Peyer's patch (tissue), 4 donors: ENCODE measurements at places on chromosomes 1 and 21.
A peak's percentile ranks its signal among the peaks of the same experiment; 100 is the strongest.

- H3K36me3 ChIP-seq: no peaks in the 10 kb centered on the region
- peaks cover 9% of the 10 kb centered on the region for H3K27me3 ChIP-seq
- H3K4me3 ChIP-seq: no peak overlapping the region
Observed at GRCh38 chr1:201288007-201288406, 4.7 kb downstream of the PKP1 start.

DNA sequence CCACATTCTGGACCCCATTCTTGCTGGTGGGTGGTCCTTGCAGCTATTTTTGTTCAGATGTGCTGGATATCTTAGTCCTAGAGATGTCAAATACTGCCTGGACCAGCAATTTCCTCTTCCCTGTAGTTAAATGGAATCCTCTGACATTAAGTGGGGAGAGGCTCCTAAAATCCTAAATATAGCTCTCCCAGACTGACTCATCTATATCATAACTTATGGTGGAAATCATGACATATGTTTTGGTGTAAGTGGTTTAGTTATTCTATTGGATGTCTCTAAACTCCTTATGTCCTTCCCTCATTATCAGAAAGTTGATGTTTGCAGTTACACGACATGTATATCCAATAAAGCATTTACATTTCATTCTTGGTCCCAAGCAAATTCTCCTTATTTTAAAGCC lies 73.1 kb downstream of the KCNJ6 start:
- H3K27me3 ChIP-seq: no peaks in the 10 kb centered on the region
- H3K4me1 ChIP-seq: no peaks in the 10 kb centered on the region
- H3K4me3 ChIP-seq: no peak overlapping the region
- no peak for DNase-seq
- H3K27ac ChIP-seq: no peak overlapping the region
- no peaks in the 10 kb centered on the region for H3K36me3 ChIP-seq

DNA sequence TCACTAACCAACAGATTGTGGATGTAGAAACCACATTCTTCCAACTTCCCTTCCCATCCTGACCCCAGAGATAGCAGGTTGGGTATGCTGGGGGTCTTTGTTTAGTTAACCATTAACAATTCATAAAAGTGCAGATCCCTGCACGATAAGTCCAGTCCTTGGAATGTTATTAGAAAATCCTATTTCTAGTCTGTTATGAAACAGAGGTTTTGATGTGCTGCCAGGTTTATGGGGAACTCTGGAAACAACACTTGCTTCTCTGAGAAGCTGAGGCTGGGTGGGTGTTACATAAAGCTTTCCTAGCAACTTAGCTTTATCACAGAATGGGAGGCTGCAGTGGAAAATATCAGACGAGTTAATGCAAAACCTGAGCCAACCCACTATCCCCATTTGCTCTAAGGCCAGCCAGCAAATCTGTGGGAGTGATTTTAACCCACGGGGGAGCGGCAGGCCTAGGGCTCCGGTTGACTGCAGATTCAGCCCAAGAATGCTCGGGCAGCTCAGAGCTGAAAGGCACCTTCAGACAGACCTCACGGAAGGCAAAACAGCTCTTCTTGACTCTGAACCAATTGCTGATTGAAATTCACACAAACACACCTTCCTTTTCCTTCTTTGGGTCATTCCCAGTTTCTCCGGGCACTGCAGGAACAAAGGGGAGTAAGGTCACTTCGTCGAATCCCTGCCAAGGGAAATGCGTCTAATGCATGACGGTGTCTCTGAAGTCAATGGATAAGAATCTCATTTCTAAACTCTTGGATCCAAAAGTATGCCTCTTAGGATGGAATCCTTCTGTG lies 111.7 kb upstream of the IRF2BP2 start:
- peak overlapping the region; percentile 94 for H3K27ac ChIP-seq
- no peak for DNase-seq
- peaks cover 46% of the 10 kb centered on the region for H3K4me1 ChIP-seq
- H3K36me3 ChIP-seq: no peaks in the 10 kb centered on the region
- H3K27me3 ChIP-seq: no peaks in the 10 kb centered on the region

DNA sequence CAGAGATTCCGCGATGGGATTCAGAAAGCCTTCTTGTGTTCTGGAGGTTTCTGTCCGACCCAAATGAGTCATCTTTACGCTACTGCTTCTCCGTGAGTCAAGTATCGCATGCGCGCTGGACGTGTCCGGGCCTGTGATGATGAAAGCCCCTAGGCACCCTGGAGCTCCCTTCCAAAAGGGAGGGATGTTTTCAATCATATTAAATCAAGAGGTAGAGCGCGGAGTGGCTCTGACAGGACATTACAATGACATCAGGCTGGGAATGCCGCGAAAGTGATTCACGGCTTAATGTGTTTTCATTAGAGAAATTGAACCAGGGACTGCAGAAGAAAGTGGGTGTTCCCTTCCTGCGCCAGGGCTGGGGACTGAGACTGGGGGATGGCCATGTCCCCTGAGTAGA lies 48.5 kb downstream of the AJAP1 start:
- H3K27ac ChIP-seq: no peak overlapping the region
- no peaks in the 10 kb centered on the region for H3K4me1 ChIP-seq
- H3K36me3 ChIP-seq: no peaks in the 10 kb centered on the region
- H3K27me3 ChIP-seq: no peaks in the 10 kb centered on the region
- DNase-seq: no peak

- no peak for DNase-seq
- no peaks in the 10 kb centered on the region for H3K36me3 ChIP-seq
- H3K27ac ChIP-seq: no peak overlapping the region
- no peaks in the 10 kb centered on the region for H3K4me1 ChIP-seq
- H3K27me3 ChIP-seq: no peaks in the 10 kb centered on the region
Observed at GRCh38 chr1:224047538-224047937, 66.4 kb upstream of the FBXO28 start.

GRCh38 chr1:58650141-58650540 lies 49.7 kb downstream of the MYSM1 start:
- no peak for DNase-seq
- no peaks in the 10 kb centered on the region for H3K4me1 ChIP-seq
- H3K4me3 ChIP-seq: no peak overlapping the region
- no peak overlapping the region for H3K27ac ChIP-seq
- H3K36me3 ChIP-seq: peaks cover 4% of the 10 kb centered on the region

- peaks cover 39% of the 10 kb centered on the region for H3K36me3 ChIP-seq
- peaks cover 47% of the 10 kb centered on the region for H3K4me1 ChIP-seq
- H3K4me3 ChIP-seq: no peak overlapping the region
Observed at GRCh38 chr1:183632114-183632513, 3.5 kb downstream of the ARPC5 start.

- no peaks in the 10 kb centered on the region for H3K27me3 ChIP-seq
- no peak overlapping the region for H3K4me3 ChIP-seq
- no peaks in the 10 kb centered on the region for H3K36me3 ChIP-seq
- H3K4me1 ChIP-seq: no peaks in the 10 kb centered on the region
- DNase-seq: no peak
Observed at GRCh38 chr1:89657886-89658285, 25.0 kb downstream of the LRRC8C start.

DNA sequence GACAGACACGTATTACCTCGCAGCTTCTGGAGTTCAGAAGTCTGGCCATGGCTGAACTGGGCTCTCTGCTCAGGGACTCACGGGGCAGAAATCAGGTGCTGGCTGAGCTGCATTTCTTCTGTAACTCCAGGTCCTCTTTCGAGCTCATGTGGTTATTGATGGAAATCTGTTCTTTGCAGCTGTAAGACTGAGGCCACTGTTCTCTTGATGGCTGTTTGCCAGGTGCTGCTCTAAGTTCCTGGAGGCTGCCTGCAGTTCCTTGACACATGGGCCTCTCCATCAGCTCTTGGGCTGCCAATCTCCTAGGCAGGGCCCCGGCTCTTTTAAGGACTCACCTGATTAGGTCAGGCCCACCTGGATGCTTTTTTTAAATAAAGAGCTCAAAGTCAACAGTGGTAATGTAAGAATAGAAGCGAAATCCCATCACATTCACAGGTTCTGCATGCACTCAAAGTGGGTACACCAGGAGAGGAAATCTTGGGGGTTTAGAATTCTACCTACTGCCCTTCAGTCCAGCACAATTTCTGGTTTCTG lies 139.1 kb downstream of the KAZN start:
- no peak overlapping the region for H3K27ac ChIP-seq
- no peak for DNase-seq
- no peaks in the 10 kb centered on the region for H3K36me3 ChIP-seq
- no peak overlapping the region for H3K4me3 ChIP-seq

- H3K27ac ChIP-seq: no peak overlapping the region
- no peak overlapping the region for H3K4me3 ChIP-seq
- H3K4me1 ChIP-seq: no peaks in the 10 kb centered on the region
- no peaks in the 10 kb centered on the region for H3K36me3 ChIP-seq
- no peaks in the 10 kb centered on the region for H3K27me3 ChIP-seq
- DNase-seq: no peak
Observed at GRCh38 chr1:196649990-196650389, 1.9 kb upstream of the CFH start.

GRCh38 chr1:67687198-67687545 lies 2.2 kb downstream of the GADD45A start:
- peak overlapping the region; percentile 82 for H3K4me3 ChIP-seq
- no peak for DNase-seq
- H3K4me1 ChIP-seq: no peaks in the 10 kb centered on the region
- H3K27me3 ChIP-seq: no peaks in the 10 kb centered on the region
- peaks cover 20% of the 10 kb centered on the region for H3K36me3 ChIP-seq

DNA sequence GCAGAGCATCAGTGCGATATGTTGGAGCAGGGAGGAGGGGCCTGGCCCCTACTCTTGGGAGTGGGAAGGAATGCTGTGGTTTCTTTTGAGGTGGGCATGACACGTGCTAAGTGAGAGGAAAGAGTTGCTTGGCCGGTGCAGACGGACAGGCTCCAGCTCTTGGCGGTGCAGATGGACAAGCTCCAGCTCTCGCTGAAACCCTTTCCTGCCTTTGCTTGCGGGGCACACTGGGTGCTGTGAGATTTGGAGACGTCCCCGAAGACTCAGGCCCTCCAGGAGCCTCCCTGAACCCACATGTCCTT lies 15.9 kb downstream of the PDXK start:
- H3K4me3 ChIP-seq: peak overlapping the region; percentile 4
- no peaks in the 10 kb centered on the region for H3K27me3 ChIP-seq
- H3K36me3 ChIP-seq: no peaks in the 10 kb centered on the region
- no peak overlapping the region for H3K27ac ChIP-seq
- peaks cover 64% of the 10 kb centered on the region for H3K4me1 ChIP-seq
